NCI-H748 treated with DMSO at 0.1 percent for 48 hours (cell line): ENCODE measurements at places on chromosomes 7 and 10.

GRCh38 chr7:36887969-36888368, 163.7 kb upstream of the AOAH start:
- no peak for DNase-seq

DNA sequence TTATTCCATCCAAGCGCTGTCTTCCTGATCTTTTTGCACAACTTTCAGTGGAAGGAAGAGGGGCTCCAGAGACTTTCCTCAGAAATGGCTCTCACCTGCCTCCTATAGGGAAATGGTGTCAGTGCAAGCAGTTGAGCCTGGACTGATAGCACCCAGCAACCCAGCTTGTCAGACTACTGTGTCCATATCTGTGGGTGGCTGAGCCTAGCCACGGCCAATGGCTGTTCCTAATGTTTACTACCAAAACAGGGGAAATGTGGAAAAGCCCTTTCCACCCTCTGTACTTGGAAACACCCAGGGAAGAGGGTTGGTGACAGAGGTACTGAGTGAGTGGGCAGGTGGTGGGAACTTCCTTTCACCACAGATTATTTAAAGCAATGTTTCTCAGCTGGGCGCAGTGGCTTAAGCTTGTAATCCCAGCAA, 4.3 kb upstream of the YKT6 start:
- DNase-seq, result peak; percentile 53

- DNase-seq, result no peak
Measured at GRCh38 chr7:70354409-70355169, 756.3 kb downstream of the AUTS2 start.

GRCh38 chr10:120475844-120476791, 19.1 kb downstream of the PLPP4 start:
- DNase-seq, result no peak

DNA sequence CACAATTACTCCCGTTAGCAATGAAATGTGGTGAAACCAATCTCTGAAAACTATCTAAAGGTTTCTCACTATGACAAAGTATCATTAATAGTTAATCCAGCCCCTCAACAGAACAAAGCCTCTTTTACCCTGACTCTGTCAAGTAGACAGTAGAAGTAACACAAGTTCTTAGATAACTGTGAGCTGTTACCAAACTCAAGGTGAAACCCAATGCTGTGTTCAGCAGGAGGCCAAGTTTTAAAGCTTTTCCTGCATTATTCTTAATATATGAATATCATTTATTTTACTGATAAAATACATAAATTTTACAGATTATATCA, 109.1 kb downstream of the SRPK2 start:
- DNase-seq, result no peak
